ENCODE measurements at places on chromosomes 1 and 21.
A peak's percentile ranks its signal among the peaks of the same experiment; 100 is the strongest.

DNA sequence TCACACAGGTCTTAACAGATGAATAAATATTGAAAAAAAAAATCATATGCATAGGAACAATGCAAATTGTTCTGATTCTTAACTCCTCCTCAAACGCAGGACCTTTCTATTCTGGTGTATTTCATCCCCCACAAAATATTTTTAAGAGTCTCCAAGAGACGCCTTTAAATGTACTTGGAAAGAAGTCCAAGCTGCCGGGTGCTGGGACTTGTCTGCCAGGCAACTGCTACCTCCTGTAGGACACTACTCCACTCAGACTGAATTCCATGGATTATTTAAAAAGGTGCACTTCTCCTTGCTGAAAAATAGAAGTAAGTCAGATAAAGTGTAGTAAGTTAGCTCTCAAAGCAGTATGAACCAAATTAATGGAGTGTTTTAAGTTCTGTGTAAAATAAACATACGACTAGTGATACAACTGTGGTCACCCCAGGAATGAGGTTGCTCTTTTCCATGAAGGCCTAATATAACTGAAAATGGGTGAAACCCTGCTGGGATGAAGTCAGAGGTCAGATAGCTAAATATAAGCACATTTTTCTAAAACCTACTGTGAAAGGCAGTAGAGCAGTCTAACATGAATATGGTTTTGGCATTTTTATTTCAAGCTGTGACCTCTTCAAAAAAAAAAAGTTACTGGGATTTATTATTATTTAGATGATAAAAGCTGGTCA is 189.2 kb upstream of the PBX1 start:
- no peak for DNase-seq

DNA sequence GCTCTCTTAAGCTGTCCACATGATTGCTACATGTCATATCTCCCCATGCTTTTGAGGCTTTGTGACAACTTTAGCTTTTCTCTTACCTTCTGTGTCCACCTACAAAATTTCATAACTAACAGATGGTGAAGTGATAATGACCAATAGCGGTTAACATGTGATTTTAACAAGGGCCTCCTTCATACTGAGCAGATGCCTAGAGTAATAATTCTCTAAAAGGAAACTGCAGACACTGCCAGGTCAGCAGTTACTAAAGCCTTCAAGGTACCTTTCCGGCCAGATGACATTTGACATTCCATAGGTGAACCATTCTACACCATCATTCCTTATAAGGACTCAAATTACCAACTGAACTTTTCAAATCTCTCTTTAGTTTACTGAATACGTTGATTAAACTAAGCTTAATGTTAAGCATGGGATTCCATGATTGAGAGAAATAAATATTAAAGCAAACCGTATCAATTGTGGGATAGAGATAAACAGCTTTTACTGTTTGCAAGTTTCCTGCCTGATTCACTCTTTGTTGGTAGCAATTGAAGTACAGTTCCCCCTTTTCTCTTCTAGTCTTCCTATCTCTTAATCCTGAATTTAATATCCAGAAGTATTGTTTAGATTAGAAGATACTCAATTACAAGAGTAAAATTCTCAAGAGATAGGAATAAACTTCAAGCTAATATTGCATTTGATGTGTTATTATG is 205.1 kb downstream of the PLA2G4A start:
- DNase-seq: no peak

DNA sequence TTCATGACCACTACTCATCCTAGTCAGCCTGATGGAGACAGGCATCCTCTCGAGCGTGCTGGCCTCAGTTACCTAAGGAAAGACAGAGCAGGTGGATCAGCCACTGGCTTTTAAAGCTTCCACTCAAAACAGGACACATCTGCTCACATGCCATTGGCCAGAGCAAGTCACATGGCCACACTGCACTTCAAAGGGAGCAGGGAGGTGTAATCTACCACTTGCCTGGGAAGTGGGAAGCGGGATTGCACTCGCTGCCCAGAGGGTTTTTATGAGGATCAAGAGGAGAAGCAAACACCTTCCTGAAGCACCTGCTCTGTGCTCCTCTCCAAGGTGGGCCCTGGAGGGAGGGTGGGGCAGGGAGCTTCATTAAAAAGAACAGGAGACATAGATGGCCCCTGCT is 108.0 kb downstream of the TAS1R2 start:
- peak; percentile 90 for DNase-seq

GRCh38 chr1:54219688-54220003 is 19.7 kb downstream of the MRPL37 start:
- DNase-seq: no peak

GRCh38 chr1:46525253-46525983 is 26.0 kb downstream of the KNCN start:
- DNase-seq: no peak

- DNase-seq: no peak
Observed at GRCh38 chr1:234096161-234096770, 191.8 kb downstream of the SLC35F3 start.

- no peak for DNase-seq
Observed at GRCh38 chr1:168959382-168959781, 147.1 kb upstream of the ATP1B1 start.

DNA sequence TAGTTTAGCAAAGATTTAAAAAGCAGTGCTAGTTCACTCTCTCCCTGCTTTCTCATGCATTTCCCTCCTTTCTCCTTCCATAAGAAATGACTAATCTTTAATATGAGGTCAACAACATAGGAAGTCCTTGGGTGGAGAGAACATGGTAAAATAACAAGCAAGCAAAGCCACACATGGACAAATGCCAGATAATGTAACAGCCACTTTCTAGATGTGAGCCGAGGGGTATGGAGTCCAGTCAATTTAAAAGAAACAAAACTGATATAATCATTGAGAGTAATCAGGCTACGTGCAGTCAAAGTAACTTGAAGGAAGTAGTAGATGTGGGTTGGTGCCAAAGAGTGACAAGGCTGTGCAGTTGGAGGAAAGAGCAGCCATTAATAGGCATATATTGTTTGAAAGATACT is 69.6 kb downstream of the DUSP10 start:
- no peak for DNase-seq

DNA sequence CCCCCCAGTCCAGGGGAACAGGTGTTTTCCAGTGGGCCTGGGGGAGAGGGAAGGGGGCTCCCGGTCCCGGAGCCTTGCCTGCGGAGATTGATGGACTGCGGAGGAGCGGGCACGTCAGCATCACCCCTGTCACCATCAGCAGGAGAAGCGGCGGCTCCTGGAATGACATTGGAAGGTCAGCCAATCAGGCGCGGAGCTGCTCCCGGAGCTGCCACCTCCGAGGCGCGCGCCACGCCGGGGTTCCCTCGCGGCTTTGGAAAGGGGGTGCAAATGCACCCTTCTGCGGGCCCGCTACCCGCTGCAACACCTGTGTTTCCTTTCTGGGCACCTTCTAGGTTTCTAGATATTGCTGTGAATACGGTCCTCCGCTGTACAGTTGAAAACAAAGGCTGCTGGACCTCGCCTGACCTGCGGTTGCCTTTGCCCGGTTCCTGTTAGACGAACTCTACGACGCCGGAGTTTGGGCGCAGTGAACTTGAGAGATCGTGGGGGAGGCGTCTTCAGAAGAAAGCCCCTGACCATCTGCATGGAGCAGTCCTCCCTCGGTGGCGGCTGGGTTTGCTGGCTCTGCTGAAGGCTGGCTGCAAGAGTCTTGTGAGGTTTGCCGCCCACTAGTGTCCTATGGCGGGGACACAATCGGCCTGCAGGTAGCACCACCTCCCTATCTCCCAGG is 5.3 kb downstream of the DSCAM start:
- peak; percentile 79 for DNase-seq

DNA sequence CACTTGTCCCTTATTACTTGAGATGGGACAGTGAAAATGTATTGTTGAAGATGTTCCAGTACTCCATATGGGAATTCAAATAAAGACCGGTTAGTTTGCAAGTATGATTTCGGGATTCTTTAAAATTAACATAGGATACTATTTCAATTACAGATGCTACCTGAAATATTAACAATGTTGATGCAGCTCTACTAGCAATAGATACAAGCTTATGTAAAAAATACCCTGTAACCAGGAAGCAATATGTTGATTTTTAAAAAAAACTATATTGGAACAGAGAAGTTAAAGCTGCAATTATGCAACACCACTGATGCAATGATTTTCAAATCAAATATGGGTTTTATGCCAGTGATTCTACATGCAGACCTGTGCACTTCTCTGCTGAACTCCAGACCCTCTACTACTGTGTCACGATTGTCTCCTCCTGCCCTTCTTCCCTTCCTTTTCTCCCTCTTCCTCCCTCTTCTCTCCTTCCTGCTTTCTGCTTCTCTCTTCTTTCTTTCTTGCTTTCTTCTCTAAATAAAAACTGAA is 179.2 kb downstream of the ATP6V1G3 start:
- no peak for DNase-seq

DNA sequence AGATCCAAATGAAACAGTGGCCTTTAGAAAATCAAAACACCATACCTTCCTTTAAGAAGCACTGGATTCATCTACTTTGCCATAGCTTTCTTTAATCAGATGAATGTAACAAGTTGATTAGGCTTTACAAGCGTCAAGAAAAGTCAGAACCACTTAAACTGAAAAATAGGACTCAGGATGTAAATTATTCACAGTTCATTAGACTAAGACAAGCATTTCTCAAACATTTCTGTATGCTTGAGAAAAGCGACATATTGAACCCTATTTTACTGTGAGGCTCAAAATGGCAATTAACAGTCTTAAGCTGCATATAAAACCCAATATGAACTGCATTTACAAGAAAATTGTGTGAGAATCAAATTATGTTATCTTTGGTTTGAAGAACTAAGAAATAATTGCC is 256.7 kb upstream of the SNX7 start:
- no peak for DNase-seq

DNA sequence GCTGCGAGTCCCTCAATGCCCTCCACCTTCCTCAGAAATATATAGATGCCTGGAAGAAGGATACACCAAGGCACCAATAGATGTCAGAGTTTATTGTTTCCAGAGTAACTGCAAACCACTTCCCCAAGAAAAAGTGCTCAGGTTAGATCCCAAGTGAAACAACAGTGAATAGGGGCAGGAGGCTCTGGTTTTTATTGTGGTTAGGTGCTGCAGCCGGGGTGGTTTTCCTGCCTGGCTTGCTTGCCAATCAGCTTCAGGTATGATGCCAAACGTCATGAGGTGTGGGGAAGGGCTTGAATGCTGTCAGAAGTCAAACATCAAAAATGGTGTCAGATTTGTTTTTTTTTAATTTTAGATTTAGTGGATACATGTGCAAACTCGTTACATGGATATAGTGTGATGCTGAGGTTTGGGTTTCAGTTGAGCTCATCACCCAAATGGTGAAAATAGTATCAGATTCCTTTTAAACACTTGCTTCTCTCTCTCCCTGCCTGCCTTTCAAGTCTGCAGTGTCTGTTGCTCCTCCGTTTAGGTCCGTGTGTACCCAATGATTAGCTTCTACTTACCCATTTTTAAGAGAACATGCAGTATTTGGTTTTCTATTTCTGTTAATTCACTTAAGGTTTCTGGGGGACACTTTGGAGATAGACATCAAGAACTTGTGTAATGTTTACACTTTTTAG is 1317.0 kb downstream of the MRPL39 start:
- no peak for DNase-seq

DNA sequence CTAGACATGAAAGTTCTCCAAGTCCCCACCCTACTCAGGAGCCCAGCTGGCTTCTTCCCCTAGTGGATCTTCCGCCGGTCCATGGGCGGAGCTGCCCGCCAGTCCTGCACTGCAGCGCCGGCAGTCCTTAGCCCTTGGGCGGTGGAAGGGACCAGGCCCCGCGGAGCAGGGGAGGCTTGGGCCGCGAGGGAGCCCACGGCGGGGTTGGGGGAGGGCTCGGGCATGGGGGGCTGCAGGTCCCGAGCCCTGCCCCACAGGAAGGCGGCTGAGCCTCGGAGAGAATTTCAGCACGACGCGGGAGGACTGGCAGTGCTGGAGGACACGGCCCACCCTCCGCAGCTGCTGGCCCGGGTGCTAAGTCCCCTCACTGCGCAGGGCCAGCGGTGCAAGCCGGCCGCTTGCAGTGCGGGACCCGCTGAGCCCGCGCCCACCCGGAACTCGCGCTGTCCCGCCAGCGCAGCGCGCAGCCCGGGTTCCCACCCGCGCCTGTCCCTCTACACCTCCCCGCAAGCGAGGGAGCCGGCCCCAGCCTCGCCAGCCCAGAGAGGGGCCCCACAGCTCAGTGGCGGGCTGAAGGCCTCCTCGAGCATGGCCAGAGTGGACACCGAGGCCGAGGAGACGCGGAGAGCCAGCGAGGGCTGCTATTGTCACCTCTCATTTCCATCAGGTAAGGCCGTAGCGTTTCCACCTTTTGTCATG is 1398.6 kb downstream of the MRPL39 start:
- DNase-seq: no peak

DNA sequence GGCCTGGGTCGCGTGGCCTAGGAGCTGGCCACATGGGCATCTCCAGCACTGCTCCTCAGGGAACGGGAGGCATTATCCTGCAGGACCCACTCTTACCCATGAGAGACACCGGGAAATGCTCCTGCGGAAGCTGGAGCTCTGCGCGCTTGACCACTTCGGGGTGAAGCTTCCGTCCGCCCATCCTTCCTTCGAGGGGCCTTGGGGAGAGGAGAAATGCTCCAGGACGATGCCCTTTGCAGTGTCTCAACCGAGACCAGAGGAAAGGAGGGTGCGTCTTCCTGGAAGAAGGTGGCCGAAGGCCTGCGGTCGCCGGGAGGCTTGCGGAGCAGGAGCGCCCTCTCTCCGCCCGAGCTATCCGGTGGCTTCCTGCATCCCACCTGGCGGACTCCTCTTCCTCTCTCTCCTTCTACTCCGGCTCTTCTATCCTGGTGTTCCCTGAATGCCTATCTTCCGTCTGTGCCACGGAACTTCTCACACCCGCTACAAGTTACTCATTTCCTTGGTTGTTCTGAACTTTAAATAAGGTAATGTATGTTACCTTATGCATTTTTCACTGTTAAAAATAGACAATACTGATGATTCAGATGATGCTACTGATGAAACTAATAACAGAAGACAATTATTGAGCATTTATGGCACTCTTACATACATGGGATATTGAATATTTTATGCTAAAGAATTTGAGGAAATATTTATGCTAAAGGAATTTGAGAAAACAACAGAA is 91.4 kb downstream of the PRKAB2 start:
- no peak for DNase-seq

- no peak for DNase-seq
Observed at GRCh38 chr1:116506132-116507004, 64.5 kb downstream of the CD58 start.

- DNase-seq: no peak
Observed at GRCh38 chr1:107536266-107536665, 395.4 kb downstream of the NTNG1 start.

DNA sequence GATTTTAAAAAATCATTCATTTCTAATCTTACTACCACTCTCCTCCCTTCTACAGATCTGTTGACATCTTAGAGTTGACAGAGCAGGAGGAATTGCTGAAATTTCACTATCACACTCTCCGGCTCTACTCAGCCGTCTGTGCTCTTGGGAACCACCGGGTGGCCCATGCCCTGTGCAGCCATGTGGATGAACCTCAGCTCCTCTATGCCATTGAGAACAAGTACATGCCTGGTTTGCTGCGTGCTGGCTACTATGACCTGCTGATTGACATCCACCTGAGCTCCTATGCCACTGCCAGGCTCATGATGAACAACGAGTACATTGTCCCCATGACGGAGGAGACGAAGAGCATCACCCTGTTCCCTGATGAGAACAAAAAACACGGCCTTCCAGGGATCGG is 276.7 kb downstream of the ZP4 start:
- no peak for DNase-seq

Measured in NCI-H2029 (cell line).